ENCODE measurements at places on chromosomes 5 and 9.
A peak's percentile ranks its signal among the peaks of the same experiment; 100 is the strongest.

DNA sequence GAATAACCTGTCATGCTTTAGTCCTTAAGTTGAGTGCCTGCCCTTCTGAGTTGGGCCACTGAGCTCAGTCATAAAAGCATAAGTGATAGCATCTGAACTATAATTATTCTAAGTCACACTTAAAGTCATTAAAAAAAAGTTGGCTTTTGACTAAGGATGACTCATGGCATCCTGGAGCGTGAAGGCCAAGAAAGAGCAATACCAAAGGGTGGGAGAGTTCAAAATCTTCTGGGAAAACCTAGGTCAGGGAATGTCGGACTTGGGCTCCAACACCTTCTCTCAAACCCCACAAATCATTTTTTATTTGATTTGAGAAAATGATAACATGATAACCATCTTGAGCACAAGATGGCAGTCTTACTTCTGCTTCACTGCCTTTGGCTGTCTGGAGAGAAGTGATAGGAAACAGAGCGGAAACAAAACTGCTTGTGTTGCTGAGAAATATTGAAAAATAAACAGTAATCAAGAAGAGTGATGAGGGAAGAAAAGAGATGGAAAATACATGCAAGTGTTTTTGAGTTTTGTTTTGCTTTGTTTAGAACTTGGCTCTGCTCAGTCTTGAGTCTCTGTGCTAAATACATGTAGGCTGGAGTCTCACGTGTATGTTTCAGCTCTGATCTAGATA is 16.9 kb upstream of the NTRK2 start:
- ATAC-seq, result no peak

DNA sequence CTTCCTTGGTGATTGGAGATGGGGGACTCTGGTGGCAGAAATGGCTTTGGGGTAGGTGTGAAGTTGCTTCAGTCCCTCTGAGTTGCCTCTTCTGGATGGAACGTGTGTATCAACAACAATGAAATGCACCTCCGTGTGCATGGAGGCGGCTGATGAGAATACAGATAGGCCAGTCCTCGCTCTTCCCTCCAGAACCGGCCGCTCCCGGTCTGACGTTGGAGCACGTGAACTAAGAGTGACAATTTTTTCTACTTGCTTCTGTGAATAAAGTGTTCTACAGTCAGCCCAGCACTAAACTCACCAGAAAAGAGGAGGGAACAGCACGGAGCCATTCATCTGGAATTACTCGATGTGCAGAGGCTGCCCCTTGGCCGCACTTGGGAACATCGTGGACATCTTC is 90.7 kb downstream of the ANKRD33B start:
- ATAC-seq, result no peak

- ATAC-seq, result no peak
Measured at GRCh38 chr5:98428806-98429205, 344.7 kb upstream of the RGMB start.

- no peak for ATAC-seq
Measured at GRCh38 chr5:53339962-53340540, 140.4 kb upstream of the FST start.

DNA sequence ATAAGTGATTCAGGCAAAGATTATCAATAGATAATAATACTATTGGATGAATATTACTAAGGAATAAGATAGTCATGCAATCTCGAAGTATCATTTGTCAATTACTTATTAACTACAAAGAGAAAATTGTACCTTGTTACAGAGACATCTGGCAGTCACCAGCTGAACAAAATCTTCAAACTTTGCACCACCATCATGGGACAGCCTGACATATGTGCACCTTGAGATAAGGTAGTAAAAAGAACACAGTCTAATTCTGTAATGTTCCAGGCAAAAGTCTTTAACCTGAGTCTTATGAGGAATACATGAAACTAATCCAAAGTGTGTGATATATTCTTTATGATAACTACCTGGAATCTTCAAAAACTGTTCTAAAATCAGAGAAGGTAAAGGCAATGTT is 423.0 kb upstream of the ZNF608 start:
- no peak for ATAC-seq

- no peak for ATAC-seq
Measured at GRCh38 chr9:73863924-73864323, 633.2 kb upstream of the RORB start.

DNA sequence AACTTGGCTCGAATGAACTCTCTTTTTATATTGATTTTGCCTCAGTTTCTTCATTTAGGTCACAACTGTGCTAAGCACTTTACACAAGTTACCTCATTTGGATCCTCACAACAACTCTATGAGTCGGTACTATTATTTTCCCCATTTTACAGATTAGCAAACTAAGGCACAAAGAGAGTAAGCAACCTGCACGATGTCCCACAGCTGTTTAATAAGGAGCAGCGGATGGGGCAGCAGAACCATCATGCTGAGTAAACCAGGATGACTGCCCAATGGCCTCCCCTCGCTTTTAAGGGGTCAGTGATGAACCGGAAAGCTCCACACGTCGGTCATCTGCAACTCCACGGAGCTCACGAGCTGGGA is 607 bp downstream of the PRELID2 start:
- no peak for ATAC-seq

GRCh38 chr5:18653216-18653752 is 1019.0 kb downstream of the TAF11L14 start:
- ATAC-seq, result no peak

- ATAC-seq, result no peak
Measured at GRCh38 chr5:164728733-164729132, 1223.3 kb downstream of the MAT2B start.

DNA sequence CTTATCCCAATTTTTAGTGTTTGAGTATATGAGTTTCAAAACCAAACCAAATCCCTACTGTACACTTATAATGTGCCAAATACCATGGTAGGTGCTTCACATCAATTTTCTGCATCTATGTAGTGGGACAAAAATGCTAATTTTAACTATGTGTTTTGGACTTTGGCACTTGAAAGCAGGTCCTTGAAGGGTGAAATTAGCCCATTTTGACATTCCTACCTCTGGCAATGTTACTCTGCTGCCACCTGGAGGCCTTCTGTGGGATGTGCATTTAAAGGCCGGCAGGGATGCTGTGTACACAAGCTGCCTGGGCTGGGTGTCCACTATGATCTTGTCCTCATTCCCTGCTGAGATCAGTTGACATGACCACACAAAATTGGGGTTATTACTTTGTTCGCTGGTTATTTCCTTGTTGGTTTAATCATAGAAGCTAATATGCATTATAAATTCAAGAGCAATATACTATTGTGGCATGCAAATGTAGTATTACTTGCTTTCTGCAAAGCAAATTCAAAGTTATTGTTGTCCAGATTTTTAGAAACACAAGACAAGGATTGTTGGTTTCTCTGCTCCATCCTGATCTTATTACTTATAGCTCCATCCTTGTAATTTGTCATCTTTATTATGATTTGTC is 166.8 kb downstream of the ARHGEF28 start:
- peak; percentile 85 for ATAC-seq

DNA sequence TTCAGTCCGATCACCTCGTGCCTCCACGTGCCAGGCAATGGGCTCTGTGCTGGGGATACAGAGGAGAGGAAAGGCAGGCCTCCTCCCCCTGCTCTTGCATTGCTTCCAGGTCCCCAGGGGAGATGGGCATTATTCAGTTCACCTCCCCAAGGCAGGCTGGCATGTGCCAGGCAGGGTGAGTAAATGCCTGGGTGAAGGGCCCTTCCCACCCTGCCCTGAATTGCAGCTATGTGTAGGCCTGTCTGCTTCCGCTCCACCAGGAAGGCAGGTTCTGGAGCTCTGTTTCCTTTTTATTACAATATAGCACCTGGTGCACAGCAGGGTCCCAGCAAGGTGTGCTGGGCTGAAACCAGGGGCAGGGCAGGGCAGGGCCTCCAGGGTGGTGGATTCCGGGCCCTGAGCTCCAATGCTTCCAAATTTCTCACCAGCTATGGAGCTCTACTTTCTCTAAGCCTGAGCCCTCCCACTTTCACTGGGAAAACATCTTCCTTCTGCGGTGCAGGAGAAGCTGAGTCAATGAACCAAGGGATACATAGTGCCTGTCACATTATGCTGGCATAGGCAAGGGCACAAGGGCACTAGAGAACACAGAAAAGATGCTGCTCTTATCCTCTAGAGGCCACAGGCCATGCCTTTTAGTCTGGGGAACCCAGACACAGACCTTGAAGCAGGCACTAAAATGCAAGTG is 42.0 kb downstream of the SHB start:
- no peak for ATAC-seq

GRCh38 chr9:109967651-109968642 is 187.9 kb downstream of the PALM2AKAP2 start:
- no peak for ATAC-seq
